ENCODE measurements at places on chromosomes 5 and 9. TPM values are rescaled to one million over a fixed set of nuclear protein-coding genes. Genes with fewer than 3 reads are reported as not detected.

RXFP3 gene
- total RNA-seq, result not detected

TRIM23 gene
- total RNA-seq, result 8.2 TPM

SOX30 gene
- 0.07 TPM for total RNA-seq

PLAC8L1 gene
- total RNA-seq, result not detected

NR5A1 gene
- total RNA-seq, result not detected

CNTLN gene
- 6.1 TPM for total RNA-seq

OR13D1 gene
- not detected for total RNA-seq
